ENCODE measurements at places on chromosomes 6 and 20.

DNA sequence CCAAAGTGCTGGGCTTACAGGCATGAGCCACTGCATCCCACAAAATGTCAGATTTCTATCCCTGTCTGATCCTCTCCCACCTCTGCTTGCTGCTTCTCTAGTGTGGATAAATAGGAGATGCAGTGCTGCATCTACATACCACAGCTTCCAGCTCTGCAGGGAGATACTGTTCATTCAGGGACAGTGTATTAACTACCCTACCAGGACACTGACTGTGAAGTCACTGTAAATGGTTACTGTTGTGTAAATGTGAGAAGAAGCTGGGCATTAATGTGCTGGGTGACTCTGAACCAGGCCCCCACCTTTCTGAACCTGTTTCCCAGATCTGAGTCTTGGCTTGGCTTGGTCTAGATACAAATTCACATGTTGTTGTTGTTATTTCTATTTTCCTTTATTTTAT lies 488.6 kb upstream of the SULF2 start:
- DNase-seq, result no peak

- DNase-seq, result no peak
Measured at GRCh38 chr6:107668743-107669474, 155.2 kb downstream of the SCML4 start.

GRCh38 chr20:41989935-41990635 lies 371.9 kb upstream of the CHD6 start:
- no peak for DNase-seq

- no peak for DNase-seq
Measured at GRCh38 chr6:105458084-105458483, 55.2 kb upstream of the PREP start.

DNA sequence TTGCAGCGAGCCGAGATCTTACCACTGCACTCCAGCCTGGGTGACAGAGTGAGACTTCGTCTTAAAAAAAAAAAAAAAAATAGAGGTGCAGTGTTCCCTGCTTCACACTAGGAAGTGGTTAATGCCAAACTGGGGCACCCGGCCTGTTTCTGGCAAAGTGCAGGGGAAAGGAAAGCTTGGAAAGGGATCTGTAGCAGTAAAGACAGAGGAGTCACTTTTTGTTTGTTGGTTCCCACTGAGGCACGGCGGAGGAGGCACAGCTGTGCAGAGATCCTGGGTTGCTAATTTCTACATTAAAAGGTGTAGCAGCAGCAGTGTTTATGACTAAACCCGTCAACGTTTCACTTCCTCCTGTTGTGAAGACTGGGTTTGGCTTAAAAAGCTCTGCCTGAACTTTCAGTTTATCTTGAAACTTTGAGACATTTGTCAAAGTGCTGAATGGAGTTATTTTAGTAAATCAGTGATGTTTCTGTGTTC lies 125.6 kb downstream of the CARMIL1 start:
- DNase-seq, result no peak

- no peak for DNase-seq
Measured at GRCh38 chr6:68094070-68094469, 541.0 kb upstream of the ADGRB3 start.

DNA sequence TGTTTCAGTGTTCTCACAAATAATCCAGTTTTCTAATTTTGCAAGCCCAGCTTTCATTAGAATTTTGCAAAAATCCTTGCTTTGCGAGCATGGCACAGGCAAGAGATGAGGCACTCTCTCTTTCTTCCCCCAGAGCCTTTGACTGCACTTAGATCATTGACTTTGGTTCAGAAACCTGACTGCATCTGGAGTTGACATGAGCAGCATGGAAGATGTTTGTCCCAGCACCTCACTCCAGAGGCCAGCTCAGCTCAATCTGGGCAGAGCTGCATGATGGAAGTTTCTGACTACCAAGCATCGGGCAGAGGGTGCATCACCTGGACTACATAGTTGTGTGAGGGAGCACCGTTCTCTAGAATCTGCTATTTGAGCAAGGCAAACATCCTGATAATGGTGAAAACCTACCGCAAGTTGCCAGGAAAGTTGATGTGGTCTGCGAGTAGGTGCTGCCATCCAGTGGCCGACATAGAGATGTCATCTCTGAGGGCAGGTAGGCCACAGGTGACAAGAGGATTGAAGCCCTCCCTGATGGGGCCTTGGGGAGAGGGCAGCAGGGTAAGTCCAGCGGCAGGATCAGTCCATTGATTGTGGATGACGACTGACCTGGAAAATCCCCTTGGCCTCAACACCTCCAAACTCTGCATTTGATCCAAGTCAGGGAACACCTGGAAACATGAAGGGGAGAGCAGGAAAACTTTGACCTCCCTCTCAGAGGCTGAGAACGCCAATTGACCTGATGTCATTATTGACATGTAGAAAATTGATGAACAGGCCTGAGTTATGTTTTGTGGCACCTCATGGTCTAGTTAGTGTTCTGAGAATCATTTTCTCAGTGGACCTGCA lies 3.8 kb upstream of the LPA start:
- DNase-seq, result no peak

- no peak for DNase-seq
Measured at GRCh38 chr6:139482287-139482686, 107.8 kb upstream of the CITED2 start.

DNA sequence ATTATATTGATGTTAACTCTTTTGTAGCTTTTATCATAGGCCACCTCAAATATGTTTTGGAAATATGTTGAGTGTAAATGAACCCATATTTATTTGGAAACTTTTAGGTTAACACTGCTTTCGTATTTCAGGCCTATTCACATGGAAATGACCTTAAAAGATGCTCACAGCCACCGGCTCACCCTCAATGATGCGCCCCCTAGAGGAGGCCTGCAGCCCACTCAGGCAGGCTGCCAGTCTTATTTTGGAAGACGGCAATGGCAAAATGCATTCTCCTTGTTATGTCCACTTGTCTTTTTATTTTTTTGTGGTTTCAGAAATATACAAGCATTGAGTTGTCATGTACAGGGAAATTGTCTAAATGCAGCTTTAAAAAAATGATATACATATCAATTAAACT lies 869.7 kb downstream of the PHF3 start:
- DNase-seq, result no peak

- no peak for DNase-seq
Measured at GRCh38 chr6:99559057-99559456, 9.4 kb downstream of the CCNC start.

GRCh38 chr6:63097222-63097621 lies 114.0 kb upstream of the FKBP1C start:
- no peak for DNase-seq

DNA sequence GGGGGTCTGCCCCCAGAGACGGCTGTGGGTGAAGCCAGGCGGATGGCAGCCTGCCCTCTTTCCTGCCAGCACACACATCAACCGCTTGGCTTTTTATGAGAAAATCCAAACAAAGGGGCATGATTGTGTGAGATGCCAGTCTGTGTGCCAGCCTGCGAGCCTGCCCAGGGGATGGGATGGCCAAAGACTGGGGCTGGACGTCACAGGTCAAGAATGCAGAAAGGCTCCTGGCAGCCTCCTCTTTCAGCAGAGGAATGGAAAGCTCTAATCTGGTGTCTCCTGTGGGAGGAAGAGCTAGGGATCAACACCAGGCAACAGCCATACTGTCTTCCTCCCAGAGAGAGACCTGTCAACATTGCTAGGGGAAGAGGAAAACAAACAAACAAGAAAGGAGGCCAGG lies 15.8 kb downstream of the TUBB2B start:
- DNase-seq, result no peak

DNA sequence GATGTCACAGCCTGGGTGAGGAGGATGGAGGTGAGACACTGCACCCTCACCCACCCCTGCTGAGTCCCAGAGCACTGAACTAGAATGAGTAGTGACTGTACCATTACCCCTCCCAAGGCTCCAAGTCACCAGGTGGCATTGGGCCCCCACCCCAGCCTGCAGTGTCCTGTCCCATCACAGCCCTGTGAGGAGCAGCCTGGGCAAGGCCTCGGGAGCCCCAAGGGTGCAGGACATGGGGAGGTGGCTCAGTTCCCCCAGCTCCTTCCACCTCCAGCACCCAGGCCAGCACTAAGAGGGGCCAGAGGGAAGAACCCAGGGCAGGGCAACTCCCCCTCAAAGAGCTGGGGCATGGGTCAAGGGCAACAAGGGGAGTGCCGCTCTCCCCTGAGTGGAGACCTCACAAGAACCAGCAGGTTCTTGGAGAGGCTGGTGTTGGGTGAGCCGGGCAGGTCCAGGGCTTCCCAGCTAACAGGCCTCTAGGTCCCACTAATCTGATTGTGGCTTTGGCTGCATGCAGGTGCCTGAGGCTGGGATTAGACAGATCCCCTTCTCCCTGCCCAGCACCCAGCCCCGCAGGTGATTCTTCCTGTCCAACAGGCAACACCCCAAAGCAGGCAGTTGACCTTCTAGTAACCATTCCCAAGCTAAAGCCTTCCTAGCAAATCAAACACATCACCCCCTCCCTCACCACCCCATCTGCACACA lies 2.6 kb downstream of the CST4 start:
- DNase-seq, result no peak

- DNase-seq, result no peak
Measured at GRCh38 chr6:147081076-147081609, 123.1 kb upstream of the STXBP5 start.

DNA sequence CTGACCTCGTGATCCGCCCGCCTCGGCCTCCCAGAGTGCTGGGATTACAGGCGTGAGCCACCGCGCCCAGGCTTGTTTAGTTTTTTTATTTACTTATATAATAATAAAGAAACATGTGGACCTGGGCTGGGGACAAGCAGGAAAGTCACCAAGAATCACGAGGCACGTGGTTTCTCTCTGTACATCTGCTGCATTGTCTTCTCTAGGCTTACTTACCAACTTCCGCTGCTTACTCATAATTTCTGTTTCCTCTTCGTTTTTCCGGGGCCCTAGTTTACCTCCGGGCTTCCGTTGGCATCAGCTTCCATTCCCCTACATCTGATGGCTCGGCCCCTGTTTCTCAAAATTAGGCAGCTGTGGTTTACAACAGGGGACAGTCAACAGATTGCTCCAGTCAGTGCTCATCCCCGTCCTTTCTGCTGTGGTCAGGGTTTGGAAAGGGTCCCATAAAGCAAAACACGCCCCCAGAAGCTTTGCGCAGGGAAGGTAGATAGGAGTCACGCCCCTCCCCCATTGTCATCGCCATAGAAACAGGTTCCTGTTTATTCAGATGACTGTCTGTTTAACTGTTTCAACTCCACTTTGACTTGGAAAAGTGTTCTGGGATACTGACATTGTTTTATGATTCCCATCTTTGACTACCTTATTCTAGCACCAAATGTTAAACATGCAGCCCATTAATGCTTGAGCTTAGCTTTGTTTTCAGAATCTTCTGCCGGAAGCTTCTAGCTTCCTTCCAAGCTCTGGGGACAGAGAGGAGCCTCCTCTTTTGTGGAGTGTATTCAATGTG lies 31.9 kb upstream of the TXLNB start:
- DNase-seq, result no peak

GRCh38 chr20:4866429-4866828 lies 134.9 kb downstream of the SLC23A2 start:
- no peak for DNase-seq

GRCh38 chr6:151443454-151443853 lies 8.5 kb downstream of the RMND1 start:
- DNase-seq, result no peak

GRCh38 chr6:29916741-29917140 lies 25.6 kb upstream of the HLA-A start:
- no peak for DNase-seq

DNA sequence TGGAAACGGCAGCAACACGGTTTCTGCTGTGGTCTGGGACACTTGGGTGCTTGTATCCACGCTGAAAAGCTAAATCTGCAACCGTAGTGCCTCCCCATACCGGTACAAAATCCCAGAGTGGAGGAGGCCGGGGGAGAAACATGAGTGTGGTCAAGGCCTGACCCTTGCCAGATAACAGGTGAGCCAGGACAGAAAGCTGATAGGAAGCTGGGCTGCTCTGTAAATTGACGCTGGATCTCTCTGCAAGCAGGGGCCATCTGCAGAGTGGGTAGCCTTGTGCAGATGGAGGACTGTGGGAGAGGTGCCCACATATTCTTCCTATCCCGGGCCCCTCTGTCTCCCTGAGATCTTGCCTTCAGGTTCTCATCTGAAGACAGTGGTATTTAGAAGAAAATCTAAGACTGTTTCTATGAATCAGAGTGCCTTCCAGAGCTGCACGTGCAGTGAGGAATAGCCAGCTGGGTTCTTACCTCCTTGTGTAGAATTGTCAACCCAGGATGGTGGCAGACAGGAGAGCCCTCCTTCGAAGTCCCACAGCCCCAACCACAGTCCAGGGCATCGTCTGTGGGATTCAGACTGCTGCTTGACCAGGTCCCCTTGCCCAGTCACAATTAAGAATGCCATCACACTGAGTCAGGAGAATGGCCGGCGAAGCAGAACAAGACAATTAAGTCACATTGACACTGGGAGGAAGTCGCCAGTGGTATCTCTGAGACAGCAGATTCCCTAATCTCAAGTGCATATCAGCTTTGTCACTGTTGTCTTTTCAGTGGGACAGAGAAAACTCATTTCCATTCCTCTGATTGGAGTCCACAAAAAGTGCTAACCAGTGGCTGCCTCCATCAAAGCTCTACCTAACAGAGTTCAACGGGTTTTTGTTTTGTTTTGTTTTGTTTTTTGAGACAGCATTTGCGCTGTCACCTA lies 100.0 kb upstream of the RIPOR2 start:
- no peak for DNase-seq

GRCh38 chr6:16139556-16139955 lies 10.7 kb downstream of the MYLIP start:
- DNase-seq, result no peak

DNA sequence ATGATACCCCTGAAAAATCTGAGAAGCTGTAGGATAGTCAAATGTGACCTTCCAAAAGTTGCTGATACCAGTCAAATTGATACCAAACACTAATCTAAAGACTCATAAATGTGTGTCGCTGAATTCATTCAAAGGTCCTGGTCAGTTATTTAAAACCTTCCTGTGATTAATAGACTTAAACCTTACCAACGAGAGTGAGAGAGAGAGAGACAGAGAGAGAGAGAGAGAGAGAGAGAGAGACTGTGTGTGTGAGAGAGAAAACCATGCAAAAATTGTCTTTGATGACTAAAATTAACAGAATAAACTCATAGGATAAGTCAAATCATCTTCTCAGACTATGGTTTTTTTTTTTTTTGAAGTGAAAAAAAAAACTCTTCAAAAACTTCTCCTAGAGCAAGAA lies 370.9 kb upstream of the HS3ST5 start:
- DNase-seq, result no peak

Data from D721Med (cell line).